ENCODE measurements at places on chromosomes 1 and 21.

DNA sequence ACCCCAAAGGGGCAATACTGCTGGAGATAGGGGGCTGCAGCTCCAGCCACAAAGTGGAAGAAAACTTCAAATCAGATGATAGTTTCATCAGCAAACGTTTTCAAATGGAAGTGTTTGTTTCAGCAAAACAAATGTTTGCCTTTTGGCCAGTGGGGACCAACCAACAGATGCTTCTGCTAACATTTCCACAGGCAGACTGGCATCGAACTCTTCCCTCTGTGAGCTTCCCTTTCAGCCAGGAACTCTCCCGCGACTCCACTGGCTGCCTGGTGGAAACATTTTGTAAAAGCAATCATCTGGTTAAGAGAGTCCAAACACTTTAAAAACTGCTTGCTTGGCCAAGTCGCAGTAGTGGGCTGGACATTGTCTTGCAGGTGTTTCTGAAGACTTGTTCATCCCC, 30.7 kb downstream of the CENPF start:
- DNase-seq, result no peak

DNA sequence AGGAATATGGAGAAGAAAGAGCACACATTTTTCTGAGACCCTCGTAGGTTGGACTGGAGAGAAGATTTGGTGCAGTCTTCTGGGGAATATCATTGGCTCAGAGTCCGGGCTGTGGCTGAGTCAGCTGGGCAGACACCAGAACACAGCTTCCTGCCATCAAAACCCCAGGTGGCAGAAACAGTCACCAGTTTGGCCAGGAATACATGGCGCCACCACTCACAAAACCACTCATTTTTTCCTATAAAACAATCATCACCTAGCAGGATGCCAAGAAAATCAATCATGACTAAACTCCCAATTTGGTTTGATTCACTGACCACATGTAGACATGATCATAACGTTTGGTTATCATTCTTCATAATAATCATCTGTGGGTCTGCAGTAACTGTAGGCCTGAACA, 178.1 kb upstream of the PBX1 start:
- no peak for DNase-seq

DNA sequence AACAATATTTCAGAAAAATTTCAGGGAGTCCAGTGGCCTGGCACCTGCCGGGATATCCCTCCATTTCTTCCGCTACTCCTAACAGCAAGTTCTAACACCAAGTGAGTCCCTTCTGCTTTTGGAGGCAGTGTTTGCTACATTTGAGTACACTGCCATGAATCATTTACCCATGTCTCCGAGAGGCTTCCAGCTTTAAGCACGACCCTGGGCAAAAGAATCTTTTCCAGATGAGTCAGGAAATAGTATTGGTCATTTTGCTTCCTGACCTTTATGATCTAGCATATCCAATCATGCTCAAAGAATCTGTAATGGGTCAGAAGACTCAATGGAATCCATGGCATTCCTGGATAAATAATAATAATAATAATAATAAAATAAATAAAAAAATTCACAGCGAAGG, 60.7 kb upstream of the FMN2 start:
- no peak for DNase-seq

GRCh38 chr1:226665505-226666163, 73.4 kb downstream of the ITPKB start:
- no peak for DNase-seq

DNA sequence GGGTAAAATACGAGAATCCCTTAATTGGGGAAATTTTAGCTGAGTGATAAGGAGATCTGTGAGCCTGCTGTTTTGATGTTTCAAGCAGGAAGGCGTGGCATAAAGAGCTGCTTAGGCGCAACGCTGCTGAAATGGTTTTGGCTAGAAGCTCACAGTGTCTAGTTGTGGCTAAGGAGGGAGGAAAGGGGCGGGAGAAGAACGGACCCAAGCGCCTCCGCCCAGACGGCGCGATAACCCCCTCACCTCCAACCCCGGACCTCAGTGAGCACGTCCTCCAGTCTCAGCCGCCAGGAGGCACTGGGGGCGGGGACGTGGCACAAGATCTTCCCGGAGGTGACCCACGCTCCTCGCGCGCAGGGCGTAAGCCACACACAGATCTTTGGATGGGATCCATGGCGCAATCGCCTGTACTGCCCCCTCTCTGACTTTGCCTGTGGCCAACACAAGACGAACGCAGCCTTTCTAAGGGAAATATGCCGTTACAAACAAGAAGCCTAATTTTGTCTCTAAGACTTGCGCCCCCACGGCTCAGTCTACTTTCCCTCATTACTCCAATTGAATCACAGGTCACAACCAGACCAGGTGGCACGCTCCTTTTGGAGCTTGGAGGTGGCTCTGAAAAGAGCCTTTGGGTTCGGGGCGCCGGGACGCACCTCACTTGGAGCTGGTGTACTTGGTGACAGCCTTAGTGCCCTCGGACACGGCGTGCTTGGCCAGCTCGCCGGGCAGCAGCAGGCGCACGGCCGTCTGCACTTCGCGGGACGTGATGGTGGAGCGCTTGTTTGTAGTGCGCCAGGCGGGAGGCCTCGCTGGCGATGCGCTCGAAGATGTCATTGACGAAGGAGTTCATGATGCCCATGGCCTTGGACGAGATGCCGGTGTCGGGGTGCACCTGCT, 23.4 kb upstream of the RNF187 start:
- DNase-seq, result peak; percentile 17

GRCh38 chr1:27528818-27529703, 39.1 kb upstream of the WASF2 start:
- DNase-seq, result no peak

- no peak for DNase-seq
These were observed 65.5 kb upstream of the AK4 start for GRCh38 chr1:65082346-65083040.

GRCh38 chr1:59092126-59092525, 204.8 kb upstream of the FGGY start:
- DNase-seq, result no peak

GRCh38 chr1:247407180-247407616, 8.8 kb upstream of the NLRP3 start:
- peak; percentile 67 for DNase-seq

- DNase-seq, result no peak
These were observed 1237.5 kb downstream of the AMY1C start for GRCh38 chr1:104987210-104987609.

- no peak for DNase-seq
These were observed 7.5 kb upstream of the FMO3 start for GRCh38 chr1:171083222-171083621.

DNA sequence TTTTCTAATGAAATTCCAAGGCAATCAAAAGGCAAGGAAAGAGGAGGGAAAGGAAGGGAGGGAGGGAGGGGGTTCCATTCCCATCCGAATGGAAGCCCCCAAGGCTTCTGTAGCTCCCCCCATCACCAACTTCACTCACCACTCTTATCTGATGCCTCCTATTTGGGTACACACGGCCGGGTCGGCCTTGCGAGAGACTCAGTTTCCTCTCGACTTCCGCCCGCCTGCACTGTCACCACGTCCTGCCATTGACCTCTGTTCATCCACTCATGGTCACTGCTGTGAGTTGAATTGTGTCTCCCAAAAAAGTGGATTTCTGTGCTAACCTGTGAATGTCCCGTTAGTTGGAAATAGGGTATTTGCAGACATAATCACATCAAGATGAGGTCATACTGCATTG, 11.2 kb downstream of the PDE9A start:
- no peak for DNase-seq

GRCh38 chr1:246592695-246593094, 26.4 kb downstream of the CNST start:
- no peak for DNase-seq

DNA sequence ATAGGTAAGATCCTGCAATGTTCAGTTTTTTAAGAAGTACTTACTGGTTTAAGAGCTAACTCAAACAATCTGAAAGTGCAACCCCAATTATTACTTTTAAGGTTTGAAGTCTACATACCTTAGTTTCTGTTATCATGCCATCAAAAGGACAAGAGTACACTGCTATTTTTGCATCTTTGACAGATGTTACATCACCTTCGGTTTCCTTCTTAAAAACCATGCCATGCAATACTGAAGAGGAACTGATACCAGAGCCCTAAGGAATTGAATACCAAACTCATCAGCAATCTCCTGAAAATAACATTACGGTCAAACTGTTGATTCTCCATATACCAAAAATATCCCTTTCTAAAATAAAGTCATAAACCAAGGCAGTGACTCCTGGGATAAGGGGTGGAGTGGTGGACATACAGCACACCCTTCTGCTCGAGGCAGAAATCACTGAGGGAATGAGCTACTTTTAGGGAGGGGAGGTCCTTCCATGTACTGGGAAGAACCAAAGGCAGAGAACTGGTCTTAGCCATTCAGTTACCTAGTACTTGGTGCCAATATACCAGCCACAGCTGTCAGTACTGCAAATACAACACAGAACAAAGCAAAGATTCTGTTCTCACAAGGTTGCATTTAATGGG, 8.5 kb downstream of the CCT8 start:
- DNase-seq, result peak; percentile 55

GRCh38 chr1:160206036-160206389, 829 bp downstream of the PEA15 start:
- DNase-seq, result no peak

GRCh38 chr1:182215764-182216163, 154.3 kb upstream of the ZNF648 start:
- DNase-seq, result no peak

DNA sequence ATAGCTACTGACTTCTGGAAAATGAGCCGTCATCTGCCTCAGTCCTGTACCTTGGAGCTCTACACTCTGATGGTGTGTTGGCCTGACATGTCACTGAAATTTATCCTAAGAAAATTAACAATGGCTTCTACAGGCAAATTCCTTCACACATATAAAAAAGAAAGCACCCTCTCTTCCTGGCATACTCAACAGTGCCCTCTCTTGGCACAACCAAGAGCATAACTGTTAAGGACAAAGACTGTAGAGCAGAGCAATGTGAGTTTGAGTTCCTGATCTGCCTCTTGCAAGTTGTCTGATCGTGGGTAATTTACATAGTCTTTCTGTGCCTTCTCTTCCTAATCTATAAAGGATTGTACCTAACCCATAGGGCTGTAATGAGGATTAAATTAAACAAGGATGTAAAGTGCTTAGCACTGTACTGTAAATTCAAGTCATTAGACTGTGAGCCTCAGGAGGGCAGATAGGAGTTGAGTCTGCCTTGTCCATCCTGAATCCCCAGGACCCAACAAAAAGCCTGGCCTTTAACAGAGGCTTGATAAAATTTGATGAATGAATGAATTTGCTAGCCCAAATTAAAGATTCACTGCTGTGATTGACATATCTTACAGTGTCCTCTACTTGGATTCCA, 83.5 kb downstream of the SYF2 start:
- DNase-seq, result peak; percentile 38

DNA sequence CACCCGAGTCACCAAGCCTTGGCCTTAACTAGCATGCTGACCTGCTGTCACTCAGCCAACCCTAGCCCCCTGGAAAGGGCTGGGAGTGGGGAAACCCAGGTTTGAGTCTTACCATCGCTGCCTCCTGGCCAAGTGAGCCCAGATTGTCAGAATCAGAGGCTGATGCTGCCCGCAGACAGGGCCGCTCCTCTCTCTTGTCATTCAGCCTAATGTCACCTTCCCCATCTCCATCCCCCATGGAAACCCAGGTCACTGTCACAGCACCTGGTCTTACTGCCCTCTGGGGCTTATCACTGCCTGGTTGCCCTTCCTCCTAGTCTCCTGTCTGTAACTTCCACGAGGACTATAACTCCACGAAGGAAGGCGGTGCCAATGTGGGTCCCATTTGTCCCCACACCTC, 53.6 kb upstream of the CASZ1 start:
- no peak for DNase-seq

DNA sequence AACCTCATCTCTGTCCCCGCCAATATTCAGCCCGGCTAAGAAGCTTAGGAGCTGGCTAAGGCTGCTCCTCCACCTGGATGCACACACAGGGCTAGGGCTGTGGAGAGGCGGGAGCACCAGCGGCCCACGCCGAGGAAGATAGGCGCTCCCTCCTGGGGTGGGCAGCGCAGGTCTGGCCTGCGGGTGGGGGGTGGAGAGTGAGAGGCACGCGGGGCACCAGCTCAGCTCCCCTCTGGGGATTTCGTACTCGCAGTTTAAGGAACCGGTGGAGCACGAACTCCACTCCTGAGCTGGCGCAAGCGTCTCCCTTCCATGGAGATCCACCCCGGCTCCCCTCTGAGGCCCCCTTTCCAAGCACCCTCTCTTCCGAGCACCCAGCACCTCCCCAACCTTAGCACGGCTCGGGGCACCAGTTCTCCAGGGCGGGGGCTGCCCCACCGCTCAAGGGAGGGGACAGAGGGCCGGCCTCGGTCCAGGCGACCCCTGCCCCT, 433 bp upstream of the KAZN start:
- DNase-seq, result no peak

GRCh38 chr1:60833173-60833572, 249.2 kb upstream of the NFIA start:
- DNase-seq, result no peak

- no peak for DNase-seq
These were observed 5.1 kb upstream of the RFX5 start for GRCh38 chr1:151352021-151352718.

GRCh38 chr1:104856091-104856490, 1106.4 kb downstream of the AMY1C start:
- no peak for DNase-seq

GRCh38 chr1:19483691-19484090, 1.6 kb downstream of the CAPZB start:
- no peak for DNase-seq

DNA sequence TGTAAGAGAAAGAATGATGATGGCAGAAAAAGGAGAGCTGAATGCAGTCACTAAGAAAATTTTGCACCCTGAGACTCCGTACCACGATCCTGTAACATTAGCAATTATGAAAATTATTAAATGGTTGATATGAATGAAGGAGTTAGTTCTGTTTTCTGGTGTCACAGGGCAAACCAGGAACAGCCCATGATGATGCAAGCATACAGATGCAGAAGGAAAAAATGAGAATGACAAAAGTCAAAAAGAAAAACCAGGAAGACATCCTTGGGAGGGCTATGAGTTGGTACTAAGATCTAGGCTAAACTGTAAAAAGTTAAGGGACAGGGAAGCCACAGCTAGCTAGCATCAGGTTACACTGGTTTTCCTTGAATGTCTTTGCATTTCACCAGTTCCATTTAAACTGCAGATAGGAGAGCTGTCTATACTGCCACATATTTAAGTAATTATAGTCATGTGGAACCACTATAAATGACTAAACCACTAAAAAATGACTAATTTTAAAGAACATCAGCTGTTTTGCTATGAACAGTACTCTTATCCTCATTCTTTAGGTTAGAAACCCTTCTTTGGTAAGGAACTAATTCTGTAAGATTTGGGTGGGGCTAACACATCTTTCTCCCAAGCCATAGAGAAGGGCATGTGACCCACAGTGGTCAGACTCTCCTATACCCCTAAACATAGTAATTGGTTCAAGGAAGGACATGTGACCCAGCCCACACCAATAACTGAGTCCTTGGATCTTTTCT, 11.4 kb downstream of the DOCK7 start:
- peak; percentile 45 for DNase-seq

DNA sequence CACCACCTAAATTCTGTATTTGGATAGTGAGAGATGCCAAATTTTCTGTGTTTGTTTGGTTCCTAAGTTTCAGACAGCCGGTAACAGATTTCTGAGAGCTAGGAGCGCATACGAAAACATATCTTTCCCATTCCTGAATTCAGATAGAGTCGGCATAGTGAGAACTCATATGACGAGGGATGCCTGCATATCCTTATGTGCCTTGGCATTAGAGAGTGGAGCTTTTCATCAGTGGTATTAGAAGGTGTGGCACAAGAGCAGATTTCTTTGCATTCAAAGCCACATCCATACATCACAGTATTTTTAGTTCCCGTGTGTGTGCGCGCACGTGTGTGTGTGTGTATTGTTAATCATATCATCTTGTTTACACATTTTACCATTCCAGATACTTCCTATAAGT, 85.8 kb downstream of the ATP5PO start:
- no peak for DNase-seq

GRCh38 chr1:205436776-205437410, 15.0 kb upstream of the LEMD1 start:
- DNase-seq, result no peak

All from HL-60 (cell line).